Frontal cortex (tissue), 4 donors: ENCODE measurements at places on chromosomes 6 and 20. TPM values are rescaled to one million over a fixed set of nuclear protein-coding genes. Genes with fewer than 3 reads are reported as not detected.

Gene SLC17A2
- not detected for total RNA-seq

Gene TMEM151B
- total RNA-seq = 45.7 TPM

Gene KHDC1L
- total RNA-seq = 1.2 TPM

Gene ZNF322
- 46.9 TPM for total RNA-seq

Gene SPO11
- total RNA-seq = not detected

Gene POLR3F
- total RNA-seq = 35.5 TPM

Gene DZANK1
- 5.3 TPM for total RNA-seq
